ENCODE measurements at places on chromosomes 5 and 9. TPM values are rescaled to one million over a fixed set of nuclear protein-coding genes. Genes with fewer than 3 reads are reported as not detected.

Gene IFNK
- total RNA-seq = not detected

Gene TYRP1
- not detected for total RNA-seq

Gene AFAP1L1
- 2.6 TPM for total RNA-seq

Gene SET
- 69.3 TPM for total RNA-seq

GRCh38 chr5:8561224-8561840, 692.4 kb downstream of the MTRR start:
- DNase-seq = no peak

- no peak for DNase-seq
Observed at GRCh38 chr5:77925503-77925902, 149.4 kb upstream of the TBCA start.

DNA sequence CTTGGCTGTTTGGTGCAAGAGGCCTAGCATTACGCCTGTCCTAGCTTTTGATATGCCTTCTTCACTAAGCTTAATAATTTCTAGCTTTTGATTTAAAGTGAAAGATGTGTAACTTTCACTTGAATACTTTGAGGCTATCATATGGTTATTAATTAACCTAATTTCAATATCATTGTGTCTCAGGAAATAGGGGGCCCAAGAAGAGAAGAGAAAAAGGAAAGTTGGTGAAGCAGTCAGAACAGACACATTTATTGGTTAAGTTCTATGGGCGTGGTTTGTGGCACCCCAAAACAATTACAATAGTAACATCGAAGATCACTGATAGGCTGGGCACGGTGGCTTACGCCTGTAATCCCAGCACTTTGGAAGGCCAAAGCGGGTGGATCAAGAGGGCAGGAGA, 40.9 kb upstream of the F2RL2 start:
- no peak for DNase-seq

DNA sequence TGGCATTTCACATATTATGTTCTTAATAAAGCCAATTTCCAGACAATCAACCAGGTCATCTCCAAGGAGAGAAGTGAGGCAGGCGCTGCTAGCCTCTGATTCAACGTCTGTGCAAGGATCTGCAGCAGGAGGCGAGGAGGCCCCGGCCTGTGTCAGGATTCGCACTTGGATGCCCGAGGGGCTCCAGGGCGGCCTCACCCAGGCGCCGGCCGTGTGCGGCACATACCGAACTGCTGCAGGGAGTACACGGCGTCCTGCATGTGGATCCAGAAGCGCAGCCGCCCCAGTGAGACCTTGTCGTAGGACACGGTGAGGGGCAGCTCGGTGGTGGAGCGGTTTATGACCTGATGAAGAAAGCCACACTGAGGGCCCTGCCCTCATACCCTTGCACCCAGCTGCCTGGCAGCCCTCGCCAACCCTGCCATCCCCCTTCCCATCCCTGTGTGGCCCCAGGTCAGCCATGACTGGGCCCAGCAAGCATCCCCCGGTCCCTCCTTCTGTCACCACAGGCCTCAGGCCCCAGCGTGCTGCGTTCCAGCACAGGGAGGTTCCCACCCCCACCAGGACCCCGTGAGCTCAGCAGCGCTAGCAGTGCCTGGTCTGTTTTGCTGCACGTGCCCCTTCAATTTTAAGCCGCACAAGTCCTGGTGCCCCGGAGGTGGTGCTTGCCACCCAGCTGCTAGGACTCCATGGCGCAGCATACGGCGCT, 9.9 kb downstream of the CLPTM1L start:
- no peak for DNase-seq

DNA sequence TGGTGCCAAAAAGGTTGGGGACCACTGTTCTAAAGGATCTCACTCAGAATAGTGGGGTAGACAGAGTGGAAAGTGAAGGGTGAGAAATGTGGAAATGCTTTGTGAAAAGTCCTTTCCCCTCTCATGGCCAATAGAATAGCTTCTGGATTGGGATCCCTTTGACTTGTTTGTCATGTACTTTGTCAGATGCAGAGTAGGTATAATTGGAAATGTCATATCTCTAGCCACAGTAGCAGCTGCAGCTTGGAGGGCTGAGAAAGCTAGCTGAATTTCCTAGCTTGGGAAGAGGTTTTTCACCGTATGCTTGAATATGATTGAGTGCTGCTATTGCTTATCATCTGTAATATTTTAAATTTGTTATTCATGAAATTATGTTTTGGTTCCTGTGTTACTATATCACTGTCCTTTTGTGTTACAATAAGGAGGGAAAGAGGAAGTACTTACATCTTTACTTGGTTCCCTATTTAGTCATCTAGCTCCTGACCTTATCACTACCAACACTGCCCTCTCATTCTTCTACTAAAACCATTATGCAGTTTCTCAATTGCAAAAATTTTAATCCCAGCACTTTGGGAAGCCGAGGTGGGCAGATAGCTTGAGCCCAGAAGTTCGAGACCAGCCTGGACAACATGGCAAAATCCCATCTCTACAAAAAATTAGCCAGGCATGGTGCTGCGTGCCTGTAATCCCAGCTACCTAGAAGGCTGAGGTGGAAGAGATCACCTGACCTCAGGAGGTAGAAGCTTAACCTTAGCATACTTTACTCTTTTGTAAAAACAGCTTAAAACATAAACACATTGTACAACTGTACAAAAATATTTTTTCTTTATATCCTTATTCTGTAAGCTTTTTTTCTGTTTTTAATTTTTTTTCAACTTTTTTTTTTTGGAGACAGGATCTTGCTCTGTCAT, 12.4 kb downstream of the SLC30A5 start:
- no peak for DNase-seq

DNA sequence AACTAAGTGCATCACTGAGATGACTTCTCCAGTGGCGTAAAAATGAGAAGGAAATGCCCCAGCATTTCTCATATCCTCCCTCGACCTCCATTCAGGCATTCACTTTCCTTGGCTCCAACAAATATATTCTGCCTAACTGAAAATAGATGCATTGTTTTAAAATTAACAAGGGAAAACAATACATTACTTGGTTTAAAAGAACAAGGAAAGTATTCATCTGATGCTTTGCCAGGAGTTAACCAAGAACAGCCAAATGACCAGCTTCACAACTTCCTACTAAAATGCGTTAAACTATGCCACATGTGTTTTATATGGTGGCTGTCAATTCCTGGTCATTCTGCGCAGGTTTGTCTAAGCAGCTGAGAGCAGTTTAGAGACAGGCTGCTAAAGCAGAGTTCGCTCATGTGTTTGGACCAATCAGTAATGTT, 121.4 kb downstream of the GNAQ start:
- no peak for DNase-seq

- DNase-seq = no peak
Observed at GRCh38 chr5:150671509-150672236, 10.6 kb downstream of the MYOZ3 start.

Data from left lobe of liver (tissue), 2 donors.